NT2/D1 (cell line): ENCODE measurements at places on chromosomes 13 and 19.

- no peak for DNase-seq
Measured at GRCh38 chr19:31449379-31449778, 100.1 kb upstream of the TSHZ3 start.

DNA sequence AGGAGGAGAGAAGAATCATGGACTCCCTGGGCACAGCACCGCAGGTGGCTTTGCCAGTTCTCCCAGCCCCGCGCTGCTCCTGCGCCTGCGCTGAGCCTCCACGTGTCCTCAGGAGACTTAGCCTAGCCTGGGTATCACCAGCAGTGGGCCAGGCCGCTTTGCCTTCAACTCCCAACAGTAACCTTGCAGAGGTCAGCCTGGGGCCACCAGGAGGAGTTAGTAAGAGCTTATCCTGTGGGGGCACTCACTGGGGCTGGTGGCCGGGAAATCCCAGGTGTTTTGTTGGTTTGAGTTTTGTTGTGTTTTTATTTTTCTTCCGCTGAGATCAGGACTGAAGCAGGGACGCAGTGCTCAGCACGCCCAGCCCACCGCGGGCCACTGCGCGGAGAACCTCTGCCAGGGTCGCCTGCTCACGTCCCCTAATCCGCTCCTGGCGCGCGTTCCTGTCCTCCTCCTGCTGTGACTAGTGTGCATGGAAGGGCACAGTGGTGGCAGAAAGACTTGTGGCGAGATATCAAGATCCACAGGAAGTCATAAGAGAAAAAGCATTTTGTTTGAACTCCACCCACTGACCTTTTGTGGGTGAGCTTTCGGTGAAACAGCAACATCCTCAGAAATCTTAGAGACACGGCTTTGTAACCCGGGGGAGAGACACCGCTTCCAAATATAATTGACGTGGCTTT is 207.4 kb upstream of the RFC3 start:
- no peak for DNase-seq

DNA sequence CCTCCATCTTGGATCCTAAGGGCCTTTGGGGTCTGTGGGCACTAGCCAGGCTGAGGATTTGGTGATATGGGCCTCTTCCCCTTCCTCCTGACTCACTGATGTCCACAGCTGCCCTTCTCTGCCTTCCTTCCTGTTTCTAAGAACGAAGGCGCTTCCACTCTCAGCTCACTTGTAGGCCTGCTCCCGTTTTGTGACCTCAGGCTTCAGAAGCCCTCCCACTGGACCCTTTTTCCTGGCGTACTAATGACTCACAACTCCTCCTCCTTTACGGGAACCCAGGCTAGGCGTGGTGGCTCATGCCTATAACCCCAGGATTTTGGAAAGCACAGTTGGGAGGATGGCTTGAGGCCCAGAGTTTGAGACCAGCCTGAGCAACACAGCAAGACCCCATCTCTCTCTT is 55.6 kb downstream of the TMED1 start:
- no peak for DNase-seq

DNA sequence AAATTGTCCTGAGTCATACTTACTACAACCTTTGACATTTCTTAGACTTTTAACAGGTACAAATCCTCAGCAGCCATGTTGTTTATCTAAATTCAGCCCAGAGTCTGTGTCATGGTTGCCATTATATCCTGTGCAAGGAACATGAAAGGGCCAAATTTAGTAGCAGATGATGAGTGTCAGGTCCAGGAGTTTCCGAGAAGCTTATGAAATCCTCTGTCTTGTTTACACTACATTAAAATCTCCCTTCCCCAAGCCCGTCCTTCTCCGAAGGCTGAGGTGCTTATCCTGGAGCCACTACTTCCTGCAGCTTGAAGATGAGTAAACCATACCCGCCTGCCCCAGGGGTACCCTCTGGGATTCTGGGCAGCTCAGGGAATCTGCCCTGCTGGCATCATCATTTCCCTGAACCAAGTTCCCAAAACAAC is 102.6 kb upstream of the SERP2 start:
- DNase-seq: no peak

GRCh38 chr19:39543477-39543857 is 3.5 kb upstream of the EID2 start:
- DNase-seq: no peak

GRCh38 chr13:62357887-62358645 is 942.4 kb upstream of the PCDH20 start:
- DNase-seq: peak; percentile 58

DNA sequence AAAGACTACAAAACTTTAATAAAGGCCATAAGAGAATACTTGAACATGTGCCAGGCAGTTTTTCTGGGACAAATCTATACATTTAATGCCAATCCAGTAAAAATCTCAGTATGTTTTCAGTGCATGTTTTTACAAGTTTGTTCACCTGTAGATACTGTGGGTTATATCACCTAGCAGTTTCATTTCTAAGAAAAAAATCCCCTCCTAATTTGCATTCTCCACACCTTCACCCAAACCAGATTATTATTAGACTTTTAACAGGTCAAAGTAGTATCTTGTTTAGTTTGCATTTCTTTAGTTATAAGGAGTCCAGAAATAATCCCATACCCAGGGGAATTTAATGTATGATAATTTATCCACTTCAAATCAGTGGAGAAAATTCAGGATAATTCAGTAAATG is 17.0 kb upstream of the LPAR6 start:
- no peak for DNase-seq

DNA sequence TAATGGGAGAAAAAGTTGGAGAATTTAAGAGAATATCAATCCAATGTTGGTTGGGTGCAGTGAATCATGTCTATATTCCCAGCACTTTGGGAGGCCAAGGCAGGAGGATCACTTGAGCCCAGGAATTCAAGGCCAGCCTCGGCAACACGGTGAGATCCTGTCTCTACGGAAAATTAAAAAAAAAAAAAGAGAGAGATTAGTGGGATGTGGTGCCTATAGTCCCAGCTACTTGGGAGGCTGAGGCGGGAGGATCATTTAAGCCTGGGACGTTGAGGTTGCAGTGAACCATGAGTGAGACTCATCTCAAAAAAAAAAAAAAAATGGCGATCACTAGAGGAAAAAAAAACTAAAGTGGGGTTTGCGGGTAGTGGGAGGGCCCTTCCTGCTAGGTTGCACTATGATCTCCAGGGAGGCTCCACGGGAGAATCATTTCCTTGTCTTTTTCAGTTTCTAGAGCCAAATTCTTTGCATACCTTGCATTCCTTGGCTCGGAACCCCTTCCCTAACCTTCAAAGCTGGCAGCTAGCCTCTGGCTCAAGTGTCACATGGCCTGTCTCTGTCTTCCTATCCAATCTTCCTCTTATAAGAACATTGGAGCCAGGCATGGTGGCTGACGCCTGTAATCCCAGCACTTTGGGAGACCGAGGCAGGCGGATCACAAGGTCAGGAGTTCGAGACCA is 5.8 kb upstream of the ERCC2 start:
- peak; percentile 76 for DNase-seq

DNA sequence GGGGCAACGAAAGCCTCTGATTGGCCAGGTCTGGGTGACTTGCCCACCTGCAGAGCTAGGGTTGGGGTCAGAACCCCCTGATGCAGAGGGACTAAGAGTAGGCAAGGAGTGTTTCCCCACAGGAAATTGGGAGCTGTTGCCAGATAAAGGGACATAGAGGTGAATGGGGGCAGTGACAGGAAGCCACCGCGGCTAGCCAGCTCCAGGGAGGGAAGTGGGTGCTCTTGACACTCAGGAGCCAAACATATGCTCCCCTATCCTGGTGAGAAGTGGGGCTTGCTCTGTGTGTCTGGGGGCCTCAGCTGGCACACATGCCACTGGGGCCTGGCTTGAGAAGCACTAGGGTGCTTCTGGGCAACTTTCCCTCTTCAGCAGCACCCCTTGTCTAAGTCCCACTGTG is 26.0 kb downstream of the WDR88 start:
- no peak for DNase-seq

DNA sequence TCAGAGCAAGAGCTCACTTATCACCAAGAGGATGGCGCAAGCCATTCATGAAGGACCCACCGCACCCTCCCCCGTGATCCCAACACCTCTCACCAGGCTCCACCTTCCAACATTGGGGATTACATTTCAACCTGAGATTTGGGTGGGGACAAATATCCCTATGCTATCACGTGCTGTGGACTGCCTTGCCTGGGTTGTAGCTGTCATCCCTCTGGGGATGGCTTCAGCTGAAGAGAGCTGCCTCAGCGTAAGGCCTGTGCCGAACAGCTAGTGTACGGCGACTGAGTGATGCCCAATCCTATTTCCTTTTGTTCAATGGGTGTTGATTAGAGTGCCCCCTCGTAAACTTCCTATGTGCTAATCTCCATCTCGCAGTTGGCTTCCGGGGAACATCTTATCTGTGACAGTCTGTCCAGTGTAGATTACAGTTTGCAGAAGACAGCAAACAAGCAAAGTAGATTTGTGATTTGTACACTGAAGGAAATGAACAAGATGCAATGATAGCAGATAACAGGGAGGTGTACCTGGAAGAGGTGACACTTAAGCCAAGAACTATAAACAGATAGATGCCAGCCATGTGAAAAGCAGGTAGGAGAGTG is 11.8 kb upstream of the RCBTB1 start:
- DNase-seq: no peak

- DNase-seq: no peak
Measured at GRCh38 chr13:77465603-77466195, 69.8 kb upstream of the SCEL start.

DNA sequence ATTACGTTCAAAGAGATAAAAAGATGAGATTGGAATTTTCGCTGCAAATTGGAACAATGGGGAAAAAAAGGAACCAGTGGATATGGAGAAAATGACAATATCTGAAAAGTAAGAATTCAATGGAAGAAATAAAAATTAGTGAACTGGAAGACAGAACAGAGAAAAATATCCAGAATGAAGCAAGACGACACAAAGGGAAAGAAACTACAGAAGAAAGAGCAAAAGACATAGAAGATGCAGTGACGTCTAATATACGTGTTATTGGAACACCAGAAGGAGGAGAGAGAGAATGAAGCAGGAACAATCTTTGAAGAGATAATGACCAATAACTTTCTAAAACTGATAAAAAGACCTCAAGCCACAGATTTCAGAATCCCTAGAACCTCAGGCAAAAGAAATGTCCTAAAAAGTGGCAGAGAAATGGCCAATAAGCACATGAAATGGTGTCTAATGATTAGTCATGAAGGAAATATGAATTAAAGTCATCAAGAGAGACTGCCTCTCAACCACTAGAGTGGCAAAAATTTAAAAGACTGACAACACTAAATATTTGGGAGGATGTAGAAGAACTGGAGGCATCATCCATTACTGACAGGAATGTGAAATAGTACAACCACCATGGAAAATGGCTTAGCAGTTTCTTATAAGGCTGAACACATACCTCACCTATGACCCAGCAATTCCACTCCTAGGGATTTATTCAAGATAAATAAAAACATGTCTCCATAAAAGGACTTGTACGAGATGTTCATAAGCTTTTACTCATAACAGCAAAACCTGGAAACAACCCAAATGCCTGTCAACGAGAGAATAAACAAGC is 56.5 kb downstream of the GADD45B start:
- no peak for DNase-seq

GRCh38 chr19:19461671-19462622 is 53.4 kb downstream of the TSSK6 start:
- no peak for DNase-seq

GRCh38 chr19:41872775-41873647 is 4.1 kb upstream of the CD79A start:
- DNase-seq: peak; percentile 66

GRCh38 chr13:114237415-114238112 is 2.9 kb downstream of the CDC16 start:
- no peak for DNase-seq

DNA sequence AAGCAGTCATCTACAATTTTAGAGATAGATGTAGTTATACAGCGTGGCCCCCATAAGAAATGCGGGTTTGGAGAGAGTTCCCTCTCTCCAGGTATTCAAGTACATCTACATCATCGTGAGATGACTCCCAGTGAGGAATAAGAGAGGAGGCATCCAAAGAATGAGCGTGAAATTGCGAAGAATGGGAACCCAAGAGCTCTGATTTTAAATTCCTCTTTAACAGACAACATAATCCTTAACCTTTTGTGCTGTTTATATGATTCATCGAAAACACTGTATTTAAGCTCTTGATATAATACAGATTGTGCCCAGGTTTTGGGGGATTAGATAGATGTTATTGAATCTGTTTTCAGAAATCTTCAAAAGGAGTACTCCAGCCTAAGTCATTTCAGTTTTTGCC is 161.5 kb downstream of the COG6 start:
- no peak for DNase-seq

DNA sequence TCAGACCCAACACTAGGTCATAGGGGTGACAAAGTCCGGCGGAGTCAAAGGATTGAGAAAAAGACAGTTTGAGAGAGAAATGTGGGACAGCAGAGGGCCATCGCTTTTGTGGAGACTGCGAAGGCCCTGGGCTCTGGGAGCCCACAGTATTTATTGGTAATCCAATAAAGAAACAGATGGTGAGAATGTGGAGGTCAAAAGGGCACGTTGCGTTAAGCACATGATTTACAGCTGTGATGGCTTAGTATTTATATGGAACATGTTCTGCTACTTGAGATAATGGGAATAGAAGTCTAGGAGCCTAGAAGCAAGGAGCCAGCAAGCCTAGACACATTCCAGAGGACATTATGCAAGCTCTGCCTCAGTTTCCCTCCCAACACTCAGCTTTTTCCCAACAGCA is 2521.1 kb downstream of the PCDH9 start:
- no peak for DNase-seq

- DNase-seq: no peak
Measured at GRCh38 chr19:40294560-40294959, 9.4 kb upstream of the AKT2 start.

- DNase-seq: no peak
Measured at GRCh38 chr13:103960001-103960400, 893.8 kb upstream of the SLC10A2 start.

DNA sequence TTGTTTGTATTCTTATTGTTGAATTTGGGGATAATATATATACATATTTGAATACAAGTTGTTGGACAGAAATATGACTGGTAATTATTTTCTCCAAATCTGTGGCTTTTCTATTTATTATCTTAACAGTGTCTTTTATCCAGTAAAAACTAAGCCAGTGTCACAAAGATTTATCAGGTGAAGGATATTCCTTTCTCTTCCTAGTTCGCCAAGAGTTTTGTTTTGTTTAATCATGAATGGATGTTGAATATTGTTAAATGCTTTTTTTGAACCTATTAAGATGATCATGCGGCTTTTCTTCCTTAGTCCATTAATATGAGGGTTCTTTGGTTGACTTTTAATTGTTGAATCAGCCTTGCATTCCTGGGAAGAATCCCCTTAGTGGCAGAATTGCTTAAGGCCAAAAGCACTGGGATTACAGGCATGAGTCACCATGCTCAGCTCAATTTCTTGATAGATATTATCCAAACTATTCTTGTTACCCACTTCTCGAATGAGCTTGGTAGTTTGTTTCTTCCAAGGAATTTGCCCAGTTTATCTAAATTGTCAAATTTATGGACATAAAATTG is 53.3 kb downstream of the TEX26 start:
- no peak for DNase-seq

DNA sequence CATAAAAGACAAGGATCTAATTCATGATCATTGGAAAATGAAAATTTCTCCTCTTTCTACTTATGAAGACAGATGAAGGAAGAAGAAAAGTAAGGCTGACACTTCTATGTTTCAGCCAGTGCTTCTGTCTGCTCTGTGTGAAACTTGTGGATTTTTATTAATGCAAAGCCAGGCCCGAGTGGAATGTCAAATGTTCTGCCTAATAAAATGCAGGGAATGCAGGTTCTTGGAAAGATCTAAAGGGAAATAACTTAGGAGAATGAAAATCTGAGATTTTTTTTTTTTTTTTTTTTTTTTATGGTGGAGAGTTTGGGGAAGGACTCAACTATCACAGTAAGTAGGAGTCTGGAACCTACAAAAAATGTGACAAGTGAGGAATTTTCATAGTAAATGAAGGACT is 1732.3 kb upstream of the SLC10A2 start:
- no peak for DNase-seq
